PC-9 (cell line): ENCODE measurements at places on chromosomes 3 and 15. TPM values are rescaled to one million over a fixed set of nuclear protein-coding genes. Genes with fewer than 3 reads are reported as not detected.

The CCR4 gene
- total RNA-seq = not detected in 2 replicates

The ZNF860 gene
- total RNA-seq = 2.6 and 5.3 TPM in 2 replicates

DNA sequence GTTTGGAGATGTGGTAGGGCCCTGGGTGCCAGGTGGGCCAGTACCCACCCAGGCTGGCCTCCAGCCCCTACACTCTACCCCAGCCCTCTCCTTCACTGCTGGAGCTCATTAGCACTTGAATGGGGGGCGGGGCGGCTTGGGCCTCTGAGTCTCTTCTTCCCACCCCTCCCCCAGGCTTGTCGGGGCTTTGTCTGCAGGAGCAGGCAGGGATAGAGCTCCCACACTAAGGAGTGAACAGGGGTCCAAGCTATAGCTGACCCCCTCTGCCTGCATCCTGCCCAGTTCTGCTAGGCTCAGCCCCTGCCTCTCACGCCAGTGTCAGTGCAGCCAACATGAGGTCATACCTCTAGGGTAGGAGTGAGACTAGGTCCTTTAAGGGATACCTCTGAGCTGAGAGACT, 5.2 kb downstream of the GNAI2 start:
- no peak overlapping the region for H3K4me3 ChIP-seq
- no peaks in the 10 kb centered on the region for H3K27me3 ChIP-seq

GRCh38 chr3:9088441-9089353, 125.4 kb upstream of the RAD18 start:
- DNase-seq = no peak
- no peaks in the 10 kb centered on the region; the same call in 1 of the 2 replicates for H3K27me3 ChIP-seq
- no peak overlapping the region for H3K27ac ChIP-seq

GRCh38 chr3:72163809-72164634, 379.1 kb upstream of the PROK2 start:
- no peak overlapping the region for H3K4me3 ChIP-seq
- H3K27me3 ChIP-seq = 0 out of 2 replicates have a peak, but pooled peaks cover 5% of the 10 kb centered on the region
- no peak overlapping the region for H3K27ac ChIP-seq
- no peak for DNase-seq
- H3K36me3 ChIP-seq = no peaks in the 10 kb centered on the region
- H3K4me1 ChIP-seq = no peaks in the 10 kb centered on the region
